ENCODE measurements at places on chromosomes 1 and 21. TPM values are rescaled to one million over a fixed set of nuclear protein-coding genes. Genes with fewer than 3 reads are reported as not detected.

The PDC gene
- not detected for total RNA-seq

The KANK4 gene
- 16.1 TPM for total RNA-seq

The SHISAL2A gene
- total RNA-seq, result not detected

The NR0B2 gene
- not detected for total RNA-seq

The AGT gene
- total RNA-seq, result 21.8 TPM

The OR2L3 gene
- 0.10 TPM for total RNA-seq

The ATP1A4 gene
- 0.62 TPM for total RNA-seq

The KCNA2 gene
- total RNA-seq, result 4.8 TPM

- peak; percentile 93 for DNase-seq
These were observed 16.8 kb downstream of the TNFSF4 start for GRCh38 chr1:173190101-173190936.

GRCh38 chr1:206895325-206895724, 1.9 kb upstream of the IL24 start:
- DNase-seq, result peak; percentile 31

DNA sequence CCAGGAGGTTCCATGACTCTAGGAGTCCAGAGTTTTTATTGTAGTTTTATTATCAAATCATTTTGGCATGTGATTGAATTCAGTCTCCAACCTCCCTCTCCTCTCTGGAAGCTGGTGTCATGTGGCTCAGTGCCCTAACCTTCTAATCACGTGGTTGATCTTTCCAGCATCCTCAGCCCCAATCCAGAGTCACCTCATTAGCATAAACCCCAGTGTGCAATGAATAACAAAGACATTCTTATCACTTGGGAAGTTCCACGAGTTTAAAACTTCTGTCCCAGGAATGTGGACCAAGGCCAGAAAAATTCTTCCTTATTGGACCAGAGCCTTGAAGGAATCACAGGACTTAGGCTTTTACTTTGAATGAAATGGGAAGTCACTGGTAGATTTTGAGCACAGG, 52.2 kb downstream of the KIRREL1 start:
- no peak for DNase-seq

- DNase-seq, result no peak
These were observed 967.8 kb upstream of the NCAM2 start for GRCh38 chr21:20030390-20030789.

GRCh38 chr1:12231276-12231595, 1.4 kb downstream of the VPS13D start:
- no peak for DNase-seq

- peak; percentile 78 for DNase-seq
These were observed 63.2 kb downstream of the SSBP3 start for GRCh38 chr1:54342742-54343687.

DNA sequence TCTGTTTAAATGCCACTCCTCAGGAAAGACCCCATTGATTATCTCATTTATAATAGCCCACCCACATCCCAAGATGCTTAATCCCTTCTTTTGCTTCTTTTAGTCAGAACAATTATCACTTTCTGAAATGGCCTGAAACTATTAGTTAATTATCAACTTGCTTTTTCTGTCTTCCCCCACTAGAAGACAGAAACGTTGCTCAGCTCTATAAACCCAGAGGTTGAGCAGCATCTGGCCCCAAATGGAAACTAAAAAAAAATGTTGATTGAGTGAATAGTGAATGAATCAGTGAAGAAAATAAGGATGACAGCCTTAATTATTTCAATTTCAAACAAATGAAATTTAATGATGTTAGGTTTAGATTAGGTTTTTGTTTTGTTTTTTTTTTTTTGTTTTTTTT, 38.2 kb upstream of the PIGC start:
- no peak for DNase-seq

- DNase-seq, result no peak
These were observed 18.2 kb downstream of the CNTN2 start for GRCh38 chr1:205061227-205061626.

- DNase-seq, result no peak
These were observed 286.9 kb upstream of the ADGRL2 start for GRCh38 chr1:81513796-81514354.

DNA sequence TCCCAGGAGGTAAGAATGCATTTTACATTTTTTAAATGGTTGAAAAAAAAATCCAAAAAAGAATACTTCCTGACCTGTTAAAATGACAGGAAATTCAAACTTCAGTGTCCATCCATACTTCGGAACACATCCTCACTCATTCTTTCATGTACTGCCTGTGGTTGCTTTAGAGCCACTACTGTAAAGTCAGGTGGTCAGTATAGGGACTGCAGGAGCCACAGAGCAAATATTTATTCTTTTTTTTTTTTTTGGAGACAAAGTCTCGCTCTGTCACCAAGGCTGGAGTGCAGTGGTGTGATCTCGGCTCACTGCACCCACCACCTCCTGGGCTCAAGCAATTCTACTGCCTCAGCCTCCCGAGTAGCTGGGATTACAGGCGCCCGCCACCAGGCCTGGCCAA, 124.7 kb downstream of the CLIC6 start:
- DNase-seq, result no peak

GRCh38 chr1:100516857-100517256, 21.1 kb upstream of the GPR88 start:
- no peak for DNase-seq

- DNase-seq, result no peak
These were observed 688.1 kb downstream of the PLA2G4A start for GRCh38 chr1:187516874-187517273.

- DNase-seq, result no peak
These were observed 46.5 kb downstream of the EPRS1 start for GRCh38 chr1:219999821-220000220.

DNA sequence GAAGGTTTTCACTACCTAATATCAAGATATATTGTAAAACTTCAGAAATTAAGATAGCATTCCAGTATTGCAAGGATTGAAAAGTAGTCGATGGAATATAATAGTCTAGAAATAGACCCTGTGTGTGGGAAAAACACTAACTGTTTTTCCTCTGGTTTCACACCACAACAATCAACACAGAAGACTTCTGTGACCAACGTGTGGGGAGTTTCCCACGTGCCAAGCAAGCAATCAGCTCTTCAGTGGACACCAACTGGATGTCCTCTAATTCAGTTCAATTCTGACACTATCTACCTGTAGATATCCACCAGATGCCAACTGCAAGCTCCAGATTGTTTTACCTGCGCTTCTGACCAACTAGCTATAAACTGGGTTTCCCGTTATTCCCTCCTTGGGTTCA, 12.1 kb downstream of the CD244 start:
- no peak for DNase-seq

GRCh38 chr1:161158316-161159010, 837 bp upstream of the USP21 start:
- DNase-seq, result no peak

DNA sequence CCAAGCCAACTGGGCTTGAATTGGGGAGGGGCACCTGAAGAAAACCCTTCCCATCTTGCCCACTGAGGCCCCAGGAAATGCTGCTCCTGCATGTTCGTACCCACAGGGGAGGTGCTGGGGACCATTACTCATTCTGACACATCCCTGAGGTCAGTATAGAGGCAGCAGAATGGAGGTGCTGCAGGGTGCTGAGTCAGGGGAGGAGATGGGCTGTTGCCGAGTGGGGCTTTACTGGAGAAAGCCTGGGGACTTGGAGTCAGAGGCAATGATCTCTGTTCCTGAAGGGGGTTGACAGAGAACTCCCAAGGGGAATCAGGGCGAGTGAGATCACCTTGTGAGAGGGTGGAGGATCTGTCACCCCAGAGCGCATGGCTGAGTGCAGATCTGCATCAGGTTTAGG, 40.2 kb upstream of the KCNA10 start:
- DNase-seq, result no peak

GRCh38 chr1:204997591-204998355, 45.2 kb upstream of the CNTN2 start:
- peak; percentile 75 for DNase-seq

DNA sequence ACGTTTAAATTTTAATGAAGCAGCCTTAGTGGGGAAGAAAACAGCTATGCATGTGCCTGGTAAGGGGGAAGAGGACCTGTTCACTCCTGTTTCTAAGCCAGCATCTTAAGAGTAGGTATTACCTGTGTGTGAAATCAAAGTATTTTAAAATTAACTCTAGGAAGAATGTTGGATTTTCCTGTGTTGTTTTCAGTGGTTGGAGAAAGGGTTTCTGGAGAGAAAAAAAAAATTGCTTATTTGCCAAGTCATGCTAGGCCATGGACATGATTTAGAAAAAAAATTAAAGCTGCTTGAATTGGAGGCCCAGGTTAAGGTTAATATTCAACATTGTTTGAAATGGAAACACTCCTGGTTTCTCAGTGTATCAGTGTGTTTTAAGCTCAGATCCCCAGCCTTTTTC, 42.9 kb upstream of the DNAJC6 start:
- DNase-seq, result no peak

GRCh38 chr21:34129901-34130715, 56.7 kb downstream of the MRPS6 start:
- DNase-seq, result peak; percentile 30

DNA sequence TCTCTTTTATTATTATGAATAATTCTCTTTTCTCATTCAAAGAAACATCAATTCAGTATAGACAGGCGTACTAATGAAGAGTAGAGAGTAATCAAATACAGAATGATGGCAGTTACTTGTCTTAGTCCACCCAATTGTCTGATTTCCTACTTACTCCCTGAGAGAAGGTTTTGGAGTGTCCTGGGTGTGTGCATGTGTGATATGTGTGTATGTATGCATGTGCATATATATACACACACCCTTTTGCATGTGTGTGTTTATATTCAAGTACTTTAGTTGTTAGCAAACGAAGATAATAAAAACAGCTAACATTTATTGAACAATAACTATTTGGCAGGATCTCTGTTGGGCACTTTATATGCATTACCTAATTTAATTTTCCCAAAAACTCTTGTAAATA, 63.2 kb upstream of the CCDC190 start:
- no peak for DNase-seq

DNA sequence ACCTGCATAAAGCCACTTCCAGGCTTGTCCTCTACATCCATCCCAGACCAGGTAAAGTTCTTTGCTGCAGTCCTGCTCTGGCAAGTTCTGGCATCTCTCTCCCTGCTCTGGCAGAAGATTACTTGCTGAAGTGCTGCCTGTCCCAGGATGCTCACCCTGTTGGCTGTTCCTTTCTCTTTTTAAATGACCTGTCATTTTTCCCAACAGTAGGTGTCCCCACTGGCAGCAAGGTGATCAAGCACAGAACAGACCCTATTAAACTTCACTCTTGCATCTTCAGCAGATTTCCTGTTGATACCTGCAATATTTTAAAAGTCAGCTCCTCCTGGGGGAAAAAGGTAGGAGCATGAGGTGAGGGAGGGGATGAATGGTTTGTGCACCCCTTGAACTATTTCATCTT, 332.6 kb downstream of the PBX1 start:
- no peak for DNase-seq

DNA sequence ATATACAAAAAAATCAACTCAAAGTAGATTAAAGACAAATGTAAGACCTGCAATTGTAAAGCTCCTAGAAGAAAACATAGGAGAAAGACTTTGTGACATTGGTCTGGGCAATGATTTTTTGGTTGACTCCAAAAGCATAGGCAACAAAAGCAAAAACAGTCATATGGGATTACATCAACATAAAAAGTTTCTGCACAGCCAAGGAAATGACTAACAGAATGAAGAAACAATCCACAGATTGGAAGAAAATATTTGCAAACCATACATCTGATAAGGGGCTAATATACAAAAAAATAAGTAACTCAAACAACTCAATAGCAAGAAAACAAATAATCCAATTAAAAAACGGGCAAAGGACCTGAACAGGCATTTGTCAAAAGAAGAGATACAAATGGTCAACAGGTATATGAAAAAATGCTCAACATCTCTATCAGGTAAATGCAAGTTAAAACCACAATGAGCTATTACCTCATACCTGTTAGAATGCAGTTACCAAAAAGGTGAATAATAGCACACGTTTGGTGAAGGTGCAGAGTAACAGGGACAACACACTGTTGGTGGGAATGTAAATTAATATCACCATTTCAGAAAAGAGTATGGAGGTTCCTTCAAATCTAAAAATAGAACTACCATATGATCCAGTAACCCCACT, 173.7 kb upstream of the COA6 start:
- no peak for DNase-seq

DNA sequence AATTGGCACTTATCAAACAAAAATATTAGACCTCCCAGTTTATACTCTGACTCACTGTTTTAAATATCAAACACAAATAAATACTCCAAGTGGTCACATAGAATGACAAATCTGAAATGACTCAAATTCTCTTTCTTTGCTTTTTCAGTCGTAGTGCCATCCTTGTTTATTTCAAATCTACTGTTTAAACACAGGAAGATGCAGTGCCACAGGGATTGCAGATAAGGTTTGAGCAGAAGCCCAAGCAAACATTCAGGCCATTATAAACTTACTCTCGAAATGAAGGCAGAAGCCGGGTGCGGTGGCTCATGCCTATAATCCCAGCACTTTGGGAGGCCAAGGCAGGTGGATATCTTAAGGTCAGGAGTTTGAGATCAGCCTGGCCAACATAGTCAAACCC, 255.4 kb upstream of the PLXNA2 start:
- no peak for DNase-seq

- DNase-seq, result no peak
These were observed 371.7 kb upstream of the BRINP3 start for GRCh38 chr1:190849346-190849745.

DNA sequence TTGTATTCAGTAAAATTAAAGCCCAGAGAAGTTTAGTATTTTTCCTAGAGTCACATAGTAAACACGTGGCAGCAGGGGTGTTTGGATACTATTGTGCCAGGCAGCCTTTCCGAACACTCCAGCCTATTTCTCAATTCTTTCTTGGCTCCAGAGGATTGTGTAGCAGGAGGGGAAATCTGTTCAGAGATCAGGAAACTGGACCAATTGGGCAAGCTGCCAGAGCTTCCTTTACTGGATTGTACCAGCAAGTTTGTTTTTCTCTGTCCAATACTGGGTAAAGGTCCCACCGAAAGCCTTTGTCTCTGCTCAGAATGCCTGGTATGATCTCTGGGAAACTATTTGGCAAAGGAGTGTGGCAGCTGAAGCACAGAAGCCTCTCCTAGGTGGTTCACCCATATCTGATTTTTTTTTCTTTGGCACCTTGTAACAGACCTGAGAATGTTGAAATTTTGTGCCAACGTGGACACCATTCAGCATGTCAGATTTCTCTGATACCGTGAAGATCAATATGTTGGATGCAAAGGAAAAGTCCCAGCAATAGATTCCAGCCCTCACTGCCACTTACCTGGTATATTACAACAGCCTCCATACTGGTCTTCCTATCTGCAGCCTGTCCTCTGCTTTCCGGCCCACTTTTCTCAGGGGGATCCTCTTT, 126.2 kb downstream of the FGGY start:
- peak; percentile 56 for DNase-seq

DNA sequence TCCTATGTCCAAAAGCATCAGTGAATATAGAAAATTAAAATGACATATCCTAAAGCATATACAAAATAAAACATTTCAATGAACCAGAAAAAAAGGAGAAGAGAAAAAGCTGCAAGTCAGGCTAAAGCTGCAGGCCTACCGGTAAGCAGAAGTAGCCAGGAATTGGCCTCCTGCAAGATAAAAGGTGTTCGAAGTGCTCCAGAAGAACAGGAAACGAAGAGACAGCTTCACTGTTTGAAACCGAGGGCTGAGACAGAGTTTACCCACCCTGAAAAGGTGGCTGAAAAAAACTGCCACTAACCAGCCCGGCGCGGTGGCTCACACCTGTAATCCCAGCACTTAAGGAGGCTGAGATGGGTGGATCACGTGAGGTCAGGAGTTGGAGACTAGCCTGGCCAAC, 37.4 kb downstream of the NSL1 start:
- DNase-seq, result no peak

GRCh38 chr1:184276416-184276815, 110.4 kb upstream of the C1orf21 start:
- no peak for DNase-seq

Measured in tongue (tissue), 3 donors.